ENCODE measurements at places on chromosomes 6 and 20.
A peak's percentile ranks its signal among the peaks of the same experiment; 100 is the strongest.

GRCh38 chr6:108578595-108579327 is 18.0 kb downstream of the FOXO3 start:
- DNase-seq: no peak

GRCh38 chr6:20159781-20160540 is 52.3 kb downstream of the MBOAT1 start:
- no peak for DNase-seq

GRCh38 chr6:83613378-83613777 is 95.5 kb downstream of the SNAP91 start:
- DNase-seq: no peak

- DNase-seq: no peak
These were observed 108.9 kb upstream of the KCNG1 start for GRCh38 chr20:51131811-51132210.

DNA sequence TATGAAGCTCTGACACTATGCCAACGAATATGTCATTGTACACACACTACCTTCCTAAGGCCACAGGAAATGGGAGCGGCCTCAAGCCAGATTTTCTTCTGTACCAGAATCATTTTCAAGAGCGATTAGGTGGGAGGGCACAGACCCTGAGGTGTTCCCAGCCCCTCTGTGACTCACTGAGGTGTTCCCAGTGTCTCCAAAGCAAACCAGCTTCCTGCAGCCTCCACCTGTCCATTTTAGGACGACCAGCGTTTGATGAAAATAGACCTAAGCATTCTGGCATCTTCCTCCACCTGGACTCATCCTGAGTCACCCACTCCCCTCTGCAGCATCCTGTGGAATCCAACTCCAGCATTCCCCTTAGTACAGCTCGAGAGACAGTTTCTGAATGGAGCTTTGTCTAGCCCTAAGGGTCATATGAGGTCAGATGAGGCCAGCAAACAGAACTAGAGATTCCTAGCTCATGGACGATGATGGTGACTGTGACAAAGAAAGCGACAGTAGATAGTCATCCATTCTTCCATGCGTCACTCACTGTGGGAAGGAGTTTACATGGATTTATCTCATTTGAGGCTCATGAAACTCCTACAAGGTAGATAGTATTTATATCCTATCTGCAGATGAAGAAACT is 203.4 kb downstream of the PTPRT start:
- DNase-seq: no peak

DNA sequence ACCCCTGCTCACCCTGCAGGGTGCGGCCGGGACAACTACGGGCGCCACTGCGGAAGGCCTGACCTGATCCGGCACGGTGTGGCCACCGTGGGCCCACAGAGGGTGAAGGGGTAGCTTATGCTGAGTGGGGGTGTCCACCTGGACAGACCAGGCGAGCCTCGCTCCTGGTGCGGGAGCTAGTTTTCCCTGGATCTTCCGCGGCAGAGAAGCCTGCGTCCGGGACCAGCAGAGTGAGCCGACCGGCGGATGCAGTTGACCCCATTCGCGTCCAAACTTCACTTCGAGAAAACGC is 38.2 kb downstream of the NCR2 start:
- DNase-seq: no peak

DNA sequence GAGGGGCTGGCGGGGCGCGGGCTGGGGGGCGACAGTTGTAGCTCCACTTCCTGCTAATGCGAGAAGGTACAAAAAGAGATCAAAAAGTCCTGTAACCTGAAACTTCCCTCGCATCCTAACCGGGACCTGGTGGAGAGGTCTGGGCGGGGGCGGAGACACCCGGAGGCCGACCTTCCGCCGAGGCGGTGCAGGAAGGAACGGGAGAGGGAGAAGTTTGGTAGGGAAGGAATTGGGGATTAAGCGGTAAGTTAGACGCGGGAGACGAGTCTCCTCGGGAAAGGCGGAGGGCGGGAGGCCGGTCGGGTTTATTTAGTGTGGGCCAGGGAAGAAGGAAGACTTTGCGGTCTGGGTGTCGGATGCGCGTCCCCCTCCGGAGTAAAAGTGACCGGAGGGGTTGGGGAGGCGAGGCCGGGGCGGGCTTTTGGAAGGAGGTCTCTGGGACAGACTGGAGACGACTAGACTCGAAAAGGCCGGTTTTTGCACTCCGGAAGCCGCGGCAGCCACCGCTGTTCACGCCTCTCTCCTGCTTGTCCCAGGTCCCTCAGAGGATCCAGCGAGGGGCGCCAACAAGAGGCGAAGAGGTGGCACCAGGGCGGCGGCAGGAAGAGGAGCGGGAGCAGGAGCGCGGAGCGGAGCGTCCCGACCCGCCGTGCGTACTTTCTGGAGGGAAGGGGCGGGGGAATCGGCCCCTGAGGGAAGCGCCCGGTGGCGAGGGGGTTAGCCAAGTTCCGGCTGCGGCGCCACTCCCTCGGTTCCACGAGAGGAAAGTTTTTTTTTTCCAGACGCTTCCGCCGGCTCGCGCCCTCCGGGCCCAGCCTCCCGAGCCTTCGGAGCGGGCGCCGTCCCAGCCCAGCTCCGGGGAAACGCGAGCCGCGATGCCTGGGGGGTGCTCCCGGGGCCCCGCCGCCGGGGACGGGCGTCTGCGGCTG is 734 bp downstream of the TPBG start:
- DNase-seq: peak; percentile 3

DNA sequence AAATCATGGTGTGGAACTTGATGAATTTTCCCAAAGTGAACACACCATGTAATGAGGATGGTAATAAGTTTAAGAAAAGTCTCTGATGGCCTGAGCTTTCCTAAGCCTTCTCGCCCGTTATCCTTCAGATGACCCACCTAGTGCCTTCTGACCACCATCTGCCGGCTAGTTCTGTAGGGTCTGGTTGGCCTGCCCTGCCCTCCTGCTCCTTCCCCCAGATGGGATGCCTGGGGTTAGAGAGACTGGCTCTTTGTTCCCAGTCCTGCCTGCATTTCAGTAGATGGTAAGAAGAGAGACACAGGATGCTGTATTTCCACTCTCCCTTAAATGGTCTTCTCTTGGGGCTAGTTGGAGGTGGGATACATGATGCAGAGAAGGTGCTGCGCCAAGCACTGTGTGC is 43.0 kb downstream of the TIAM2 start:
- DNase-seq: no peak

DNA sequence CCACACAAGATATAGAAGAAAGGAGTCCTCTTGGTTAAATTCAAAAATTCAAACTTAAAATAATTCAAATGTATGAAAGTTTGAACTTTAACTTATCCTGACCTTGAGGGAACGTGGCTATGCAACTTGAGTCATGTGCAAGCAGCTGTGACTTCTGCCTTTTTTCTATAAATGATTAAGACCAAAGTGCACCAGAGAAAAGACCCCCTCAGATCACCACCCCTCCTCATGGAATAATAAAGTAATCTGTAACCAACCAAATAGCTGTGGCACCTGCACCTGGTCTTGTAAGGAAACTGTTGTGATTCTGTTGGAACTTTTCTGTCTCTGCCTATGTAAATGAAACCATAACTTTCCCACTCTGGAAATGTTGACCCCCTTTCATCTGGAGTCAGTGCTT is 141.1 kb upstream of the GGTLC1 start:
- no peak for DNase-seq

- peak; percentile 11 for DNase-seq
These were observed 118.3 kb downstream of the STXBP5 start for GRCh38 chr6:147322299-147323162.

- DNase-seq: no peak
These were observed 19.1 kb upstream of the SIRPG start for GRCh38 chr20:1676650-1677049.

- no peak for DNase-seq
These were observed 378.8 kb downstream of the QKI start for GRCh38 chr6:163793011-163793983.

DNA sequence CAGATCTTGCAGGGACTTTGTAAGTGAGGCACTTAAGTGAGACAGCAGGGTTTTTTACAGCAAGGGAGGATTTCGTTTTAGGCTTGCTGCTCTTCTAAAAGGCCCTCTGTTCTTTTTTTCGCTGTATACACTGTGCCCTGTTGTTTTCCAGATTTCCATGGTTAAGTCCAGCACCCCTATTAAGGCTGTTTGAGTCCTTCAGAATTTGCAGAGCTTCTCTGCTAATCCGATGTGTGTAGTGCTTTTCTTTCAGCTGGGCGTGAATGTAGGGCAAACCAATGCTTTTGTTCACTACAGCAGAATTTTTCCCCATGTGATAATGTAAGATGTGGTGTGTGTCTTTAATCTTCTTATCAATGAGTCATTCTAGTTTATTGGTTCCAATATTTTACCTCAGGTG is 200.5 kb upstream of the RREB1 start:
- DNase-seq: no peak

GRCh38 chr20:38165089-38165965 is at the start of gene TGM2:
Gene TGM2 (minus strand): TSS chr20:38165270. CDS start chr20:38165198, 72 bp downstream.
- DNase-seq: peak; percentile 33

DNA sequence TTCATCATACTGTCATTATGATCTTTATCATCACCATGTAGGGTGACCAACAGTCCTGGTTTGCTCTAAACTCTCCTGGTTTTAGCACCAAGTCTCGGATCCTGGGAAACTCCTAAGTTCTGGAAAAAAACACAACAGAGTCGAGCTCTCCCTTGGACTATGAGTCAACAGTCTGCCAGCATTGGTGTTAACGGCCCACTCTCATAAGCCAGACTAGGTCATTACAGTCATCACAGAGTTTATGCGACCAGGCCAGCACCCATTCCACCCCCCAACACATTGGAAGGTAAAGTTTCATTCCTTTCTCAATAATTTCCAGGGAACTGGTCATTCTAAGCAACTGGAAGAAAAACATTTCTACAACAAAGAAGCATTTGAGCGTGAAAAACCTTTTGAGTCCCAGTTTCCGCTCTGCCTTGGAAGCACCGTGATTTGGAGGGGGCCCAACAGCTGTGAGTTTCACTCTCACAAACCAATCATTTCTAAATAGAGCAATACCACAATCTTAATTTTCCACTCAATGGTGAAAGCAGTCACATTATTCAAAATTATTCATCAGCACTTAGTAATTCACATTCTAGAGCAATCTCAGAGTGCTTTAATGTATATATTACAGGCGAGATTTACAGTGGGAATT is 445.0 kb downstream of the CDH26 start:
- DNase-seq: no peak

GRCh38 chr6:13573669-13574110 is 711 bp upstream of the SIRT5 start:
- peak; percentile 5 for DNase-seq

- no peak for DNase-seq
These were observed 13.6 kb downstream of the CNBD2 start for GRCh38 chr20:35981969-35982368.

- DNase-seq: no peak
These were observed 313.7 kb upstream of the TBX18 start for GRCh38 chr6:85078058-85078457.

DNA sequence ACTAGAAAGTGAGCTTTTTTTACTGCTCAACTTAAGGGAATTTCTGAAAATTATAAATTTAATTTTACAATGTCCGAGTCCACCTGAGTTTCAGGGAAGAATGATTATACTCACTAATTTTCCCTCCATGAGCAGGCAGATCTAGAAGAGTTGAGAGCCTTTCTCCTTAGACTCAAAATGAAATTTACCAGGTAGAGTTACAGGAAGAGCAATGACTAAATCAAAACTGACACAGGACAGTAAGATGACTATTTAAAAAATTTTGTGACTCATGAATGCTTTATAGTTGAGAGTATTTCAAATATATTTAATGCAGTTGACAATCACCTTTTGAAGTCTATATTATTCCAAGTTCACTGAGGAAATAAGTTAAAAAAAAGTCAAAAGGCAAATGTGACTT is 198.1 kb upstream of the NRSN1 start:
- DNase-seq: no peak

GRCh38 chr6:41275489-41275888 is 11.0 kb downstream of the TREM1 start:
- DNase-seq: no peak

DNA sequence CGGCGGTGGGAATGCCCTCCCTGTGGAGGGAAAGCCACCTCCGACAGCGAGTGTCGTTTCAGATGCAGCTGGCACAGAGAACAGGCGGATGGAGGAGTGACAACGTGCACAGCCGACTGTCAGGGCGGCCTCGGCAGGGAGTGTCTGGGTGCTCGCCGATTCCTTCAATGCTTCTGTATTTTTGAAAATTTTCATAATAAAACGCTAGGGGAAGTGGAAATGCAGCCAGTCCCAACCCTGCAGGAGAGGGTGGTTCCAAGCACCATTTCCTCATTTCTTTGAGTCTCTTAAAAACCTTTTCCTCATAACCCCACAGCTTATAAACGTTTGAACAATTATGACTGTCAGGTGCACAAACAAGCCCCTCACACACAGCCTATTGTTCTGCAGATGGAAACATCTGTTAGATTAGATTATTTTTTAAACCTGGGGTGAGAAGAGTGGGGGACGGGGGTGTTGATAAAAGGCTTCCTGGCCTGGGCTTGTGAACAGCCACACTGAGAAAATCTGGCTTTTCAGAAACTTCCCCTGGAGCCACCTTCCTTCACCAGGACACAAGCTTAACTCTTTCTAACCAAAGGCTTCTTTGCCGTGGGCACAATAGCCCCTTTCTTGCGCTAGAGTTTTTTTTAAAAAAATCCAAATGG is 228.9 kb downstream of the ANKRD60 start:
- no peak for DNase-seq

DNA sequence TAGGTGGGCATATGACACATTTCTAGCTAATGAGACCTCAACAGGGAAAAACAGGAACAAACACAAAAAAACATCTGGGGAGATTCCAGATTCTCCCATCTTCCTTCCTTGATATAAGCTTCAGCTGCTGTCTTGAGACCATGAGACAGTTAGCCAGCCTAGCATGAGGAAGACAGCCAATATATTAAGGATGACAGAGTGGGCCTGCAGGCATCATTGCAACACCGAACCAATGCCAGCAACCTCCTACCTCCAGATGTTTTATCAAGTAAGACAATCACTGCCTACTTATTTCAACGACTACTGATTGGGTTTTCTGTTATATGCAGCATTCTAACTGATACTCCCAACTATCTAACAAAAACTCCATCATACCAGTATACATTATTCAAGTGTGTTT is 119.0 kb downstream of the ISM1 start:
- DNase-seq: no peak

DNA sequence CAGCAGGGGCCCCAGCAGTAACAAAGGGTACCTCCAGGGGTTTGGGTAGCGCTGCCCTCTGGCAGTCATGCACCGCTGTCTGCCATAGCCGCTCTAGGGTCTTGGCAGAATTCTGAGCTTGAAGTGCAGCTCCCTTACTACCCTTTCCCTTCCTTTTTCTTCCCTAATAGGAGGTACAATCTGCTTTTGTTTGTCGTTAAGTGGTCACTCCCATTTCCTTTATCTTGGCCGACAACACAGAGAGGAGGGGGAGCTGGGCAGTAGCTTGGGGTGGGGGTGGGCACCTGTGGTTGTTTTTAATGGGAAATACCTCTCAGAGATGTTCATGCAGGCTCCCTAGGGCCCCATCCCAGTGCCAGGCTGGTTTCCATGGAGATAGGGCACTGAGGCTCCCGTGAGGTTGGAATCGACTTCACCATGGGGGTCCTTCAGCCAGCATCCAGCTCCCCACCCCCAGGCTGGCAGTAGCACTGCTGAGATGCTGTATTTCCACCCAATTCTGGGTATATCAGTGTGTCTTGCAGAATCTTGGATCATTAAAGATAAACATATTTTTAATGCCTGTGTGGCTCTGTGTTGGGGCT is 18.6 kb downstream of the CCDC167 start:
- DNase-seq: no peak

GRCh38 chr6:85920782-85921181 is 278.1 kb upstream of the SYNCRIP start:
- DNase-seq: no peak

GRCh38 chr6:166767230-166767629 is 140.2 kb upstream of the RPS6KA2 start:
- no peak for DNase-seq

All from stimulated activated CD4-positive, alpha-beta T cell treated with anti-CD3 and anti-CD28 coated beads, Interleukin-4, amount 100 ng/mL, for 24 hours (primary cell).